Type B pancreatic cell (in vitro differentiated cells): ENCODE measurements at places on chromosomes 13 and 19. TPM values are rescaled to one million over a fixed set of nuclear protein-coding genes. Genes with fewer than 3 reads are reported as not detected.

AMER2 gene
- total RNA-seq: 0.14 and 0.31 TPM in 2 replicates

RNF225 gene
- 1.0 and 4.0 TPM in 2 replicates for total RNA-seq

- no peak for DNase-seq
Measured at GRCh38 chr19:19115954-19116353, 22.3 kb downstream of the TMEM161A start.

RASAL3 gene
- not detected in 2 replicates for total RNA-seq

GRCh38 chr19:10270180-10270615, 722 bp upstream of the ICAM1 start:
- DNase-seq: no peak

DNA sequence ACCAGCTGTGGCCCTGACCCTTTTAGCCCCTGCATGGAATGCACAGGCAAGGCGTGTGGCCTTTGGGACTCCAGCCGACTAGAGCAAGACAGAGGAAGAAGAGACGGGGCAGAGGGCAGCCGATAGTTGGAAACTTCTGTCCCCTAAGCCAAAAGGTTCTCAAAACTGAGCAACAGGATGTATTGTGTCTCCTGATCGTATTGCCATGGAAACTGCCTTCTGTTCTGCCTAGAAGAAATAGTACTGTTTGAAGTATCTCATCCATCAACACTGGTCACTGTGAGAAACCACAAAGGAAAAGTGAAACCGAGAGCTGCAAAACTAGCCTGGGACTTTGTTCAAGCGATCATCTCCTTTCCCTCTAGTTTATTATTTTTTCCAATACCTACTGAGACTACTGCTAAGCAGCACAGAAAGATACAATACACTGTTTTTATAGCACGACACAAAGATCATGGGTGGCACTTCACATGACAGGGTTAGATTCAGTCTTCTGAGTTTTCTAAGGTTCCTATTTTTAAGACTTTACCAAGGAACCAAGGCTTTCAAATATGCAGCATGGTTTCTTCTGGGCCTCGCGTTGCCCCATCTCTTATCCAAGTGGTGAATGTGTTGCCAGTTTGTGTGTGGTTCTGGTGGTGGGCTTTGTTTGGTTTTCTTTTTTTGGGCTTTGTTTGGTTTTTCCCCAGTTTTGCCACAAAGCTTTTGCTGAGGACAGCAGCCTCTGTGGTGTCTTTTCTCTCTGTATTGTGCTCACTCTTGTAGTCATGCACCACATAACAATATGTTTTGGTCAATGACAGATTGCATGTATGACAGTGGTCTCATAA, 49.3 kb upstream of the GPR183 start:
- DNase-seq: no peak

- no peak for DNase-seq
Measured at GRCh38 chr13:50200569-50200968, 185.3 kb downstream of the KCNRG start.

GRCh38 chr13:98253526-98253925, 76.5 kb upstream of the RNF113B start:
- DNase-seq: no peak

GRCh38 chr19:3968556-3969434, 2.1 kb downstream of the DAPK3 start:
- DNase-seq: peak; percentile 88

OR7D2 gene
- 0.57 and 1.3 TPM in 2 replicates for total RNA-seq

DNA sequence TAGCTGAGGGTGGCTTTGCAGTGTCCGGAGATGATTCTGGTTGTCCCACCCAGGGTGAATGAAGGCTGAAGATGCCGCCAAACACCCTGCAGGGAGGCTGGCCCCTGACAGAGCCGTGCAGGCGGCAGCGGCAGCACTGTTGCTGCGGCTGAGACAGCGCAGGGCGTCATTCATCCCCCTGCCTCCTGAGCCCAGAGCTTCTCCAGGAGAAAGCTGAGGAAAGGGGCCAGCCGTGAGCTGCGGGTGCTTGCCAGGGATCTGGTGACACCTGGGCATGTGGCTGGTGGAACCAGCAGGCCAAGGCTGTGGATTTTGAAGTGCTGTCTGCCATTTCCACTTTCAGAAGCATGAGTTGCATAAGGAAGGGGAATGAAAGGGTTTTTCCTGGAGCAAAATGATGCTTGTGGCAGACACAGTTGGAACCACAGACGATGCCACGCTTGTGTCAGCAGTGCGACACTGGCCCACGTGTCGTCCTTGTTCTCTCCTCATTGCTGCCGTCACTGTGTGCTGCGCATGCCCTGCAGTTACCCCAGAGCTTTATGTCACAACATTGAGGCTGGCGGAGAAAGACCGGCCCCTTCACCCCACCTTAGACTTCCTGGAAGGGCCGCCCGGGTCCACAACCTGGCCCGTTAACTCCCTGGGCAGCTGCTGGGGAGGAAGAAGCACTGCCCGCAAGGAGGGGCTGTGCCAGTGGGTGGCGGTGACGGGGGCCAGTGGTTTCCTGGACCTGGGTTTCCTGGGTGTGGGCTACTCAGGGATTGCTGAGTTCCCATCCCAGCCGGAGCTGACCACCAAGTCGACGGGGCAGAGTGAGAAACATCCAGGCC, 22.7 kb downstream of the TFDP1 start:
- no peak for DNase-seq

TNFSF11 gene
- 0.50 and 0.65 TPM in 2 replicates for total RNA-seq

DNA sequence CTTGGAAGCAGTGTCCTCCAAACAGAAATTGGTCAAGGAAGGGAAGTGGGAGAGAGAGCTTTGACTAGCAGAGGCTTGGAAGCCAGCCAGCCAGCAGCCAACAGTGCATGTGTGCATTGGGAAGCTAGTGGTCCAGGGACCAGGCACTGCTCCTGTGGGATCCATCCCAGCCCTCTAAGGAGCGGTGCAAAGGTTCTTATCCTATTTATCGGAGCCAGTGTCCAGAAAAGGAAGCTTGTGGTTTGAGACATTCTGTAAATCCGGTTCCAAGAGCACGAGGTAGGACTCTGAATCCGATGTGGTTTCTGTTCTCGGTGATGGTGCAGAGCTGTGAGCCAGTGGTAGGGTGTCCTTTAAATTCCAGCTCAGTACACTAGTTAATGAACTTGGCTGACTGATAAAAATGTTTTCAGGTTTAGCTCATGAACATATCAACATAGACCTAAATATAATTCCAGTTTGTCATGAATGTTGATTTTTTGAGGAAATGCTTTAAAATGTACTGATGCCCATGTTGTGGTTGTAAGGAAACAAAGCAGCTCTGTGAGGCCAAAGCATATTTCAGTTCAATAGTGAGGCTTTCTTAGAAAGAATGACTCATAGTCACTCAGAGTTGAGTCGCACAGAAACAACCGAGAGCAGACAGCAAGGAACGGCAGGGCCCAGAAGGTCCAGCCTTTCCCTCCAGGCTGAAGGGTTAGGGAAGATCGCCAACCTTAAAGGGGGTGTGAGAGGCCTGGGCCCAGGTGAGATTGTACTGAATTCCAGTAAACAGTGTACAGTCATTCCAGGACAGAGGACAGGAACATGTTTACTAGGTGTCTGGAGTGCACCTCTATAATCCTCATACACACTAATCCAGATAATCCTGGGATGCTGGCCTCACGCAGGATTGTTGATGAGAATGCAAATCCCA, 21.5 kb upstream of the GARRE1 start:
- DNase-seq: no peak

GARIN5A gene
- total RNA-seq: 1.9 and 5.2 TPM in 2 replicates

PSG4 gene
- total RNA-seq: not detected in 2 replicates

DNA sequence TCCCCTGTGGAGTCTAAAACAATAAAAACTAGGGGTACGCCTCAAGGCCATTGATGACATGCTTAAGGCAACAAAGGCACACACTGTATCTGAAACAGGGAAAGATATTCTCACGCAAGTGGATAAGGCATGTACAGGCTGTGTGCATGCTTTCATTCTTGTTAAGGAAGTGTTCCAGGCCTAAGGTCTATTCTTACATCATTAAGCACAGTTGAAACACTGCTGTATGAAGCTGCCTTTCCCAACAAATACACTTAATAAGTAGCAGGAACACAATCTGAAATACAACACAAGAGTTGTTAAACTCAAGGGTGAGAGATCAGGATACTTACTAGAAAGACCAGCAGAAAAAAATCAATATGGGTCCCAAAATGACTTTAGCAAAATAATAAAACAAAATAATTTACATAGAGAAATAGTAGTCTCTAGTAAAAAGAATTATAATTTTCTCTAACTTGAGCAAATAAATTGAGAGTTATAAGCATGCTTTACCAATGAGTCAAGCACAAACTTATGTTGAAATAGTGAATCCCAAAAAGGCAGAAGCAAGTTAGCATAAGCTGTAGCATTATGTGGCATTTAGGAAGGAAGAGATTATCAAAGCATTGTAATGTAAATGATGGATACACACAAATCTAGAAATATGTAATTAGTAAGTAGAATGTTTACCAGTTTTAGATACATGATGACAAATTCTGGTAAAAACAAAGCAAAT, 796.9 kb downstream of the SLITRK1 start:
- DNase-seq: no peak

DNA sequence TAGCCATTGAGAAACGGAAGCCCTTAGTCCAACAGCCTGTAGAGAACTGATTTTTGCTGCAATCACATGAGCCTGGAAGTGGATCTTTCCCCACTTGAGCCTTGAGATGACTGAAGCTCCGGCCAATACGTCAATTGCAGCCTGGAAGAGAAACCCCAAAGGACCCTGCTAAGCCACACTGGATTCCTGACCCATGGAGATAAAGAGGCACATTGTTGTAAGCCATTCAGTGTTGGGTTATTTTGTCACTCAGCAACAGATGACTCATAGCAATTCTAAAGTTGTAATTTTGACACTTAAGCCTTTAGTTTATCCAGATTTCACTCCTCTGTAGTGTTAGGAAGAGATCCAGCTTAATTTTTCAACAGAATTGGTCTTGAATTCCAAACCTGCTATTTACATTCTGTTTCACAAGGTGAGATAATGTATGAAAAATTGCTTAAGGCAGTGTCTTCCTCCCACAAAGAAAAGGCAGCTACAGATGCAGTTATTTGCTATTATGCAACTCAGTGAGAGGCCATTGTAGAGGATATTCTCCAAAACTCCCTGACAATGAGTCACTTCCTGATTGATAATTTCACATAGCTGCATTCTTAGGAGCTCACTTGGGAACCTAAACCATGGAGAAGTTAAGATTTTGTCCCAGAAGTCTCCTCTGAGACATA, 59.4 kb upstream of the TSHZ3 start:
- DNase-seq: no peak

DNA sequence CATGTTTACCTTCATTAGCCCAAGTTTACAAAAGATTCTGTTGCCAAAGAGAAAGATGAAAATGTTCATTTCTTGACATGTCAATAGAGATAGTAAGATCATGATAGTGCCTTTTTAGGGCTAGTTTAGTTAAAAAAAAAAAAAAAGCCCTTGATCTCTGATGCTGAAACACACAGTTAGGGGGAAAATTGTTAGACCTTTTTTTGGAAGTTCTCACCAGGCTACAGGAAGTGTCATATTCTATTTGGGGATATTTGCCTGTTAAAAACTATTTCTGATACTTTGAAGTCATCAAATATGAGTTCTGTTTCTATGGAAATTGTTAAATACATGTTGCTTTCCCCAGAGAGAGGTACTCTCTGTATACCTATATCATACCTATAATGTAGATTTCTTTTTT, 21.6 kb downstream of the SLAIN1 start:
- DNase-seq: no peak
